ENCODE measurements at places on chromosomes 7 and 10.

DNA sequence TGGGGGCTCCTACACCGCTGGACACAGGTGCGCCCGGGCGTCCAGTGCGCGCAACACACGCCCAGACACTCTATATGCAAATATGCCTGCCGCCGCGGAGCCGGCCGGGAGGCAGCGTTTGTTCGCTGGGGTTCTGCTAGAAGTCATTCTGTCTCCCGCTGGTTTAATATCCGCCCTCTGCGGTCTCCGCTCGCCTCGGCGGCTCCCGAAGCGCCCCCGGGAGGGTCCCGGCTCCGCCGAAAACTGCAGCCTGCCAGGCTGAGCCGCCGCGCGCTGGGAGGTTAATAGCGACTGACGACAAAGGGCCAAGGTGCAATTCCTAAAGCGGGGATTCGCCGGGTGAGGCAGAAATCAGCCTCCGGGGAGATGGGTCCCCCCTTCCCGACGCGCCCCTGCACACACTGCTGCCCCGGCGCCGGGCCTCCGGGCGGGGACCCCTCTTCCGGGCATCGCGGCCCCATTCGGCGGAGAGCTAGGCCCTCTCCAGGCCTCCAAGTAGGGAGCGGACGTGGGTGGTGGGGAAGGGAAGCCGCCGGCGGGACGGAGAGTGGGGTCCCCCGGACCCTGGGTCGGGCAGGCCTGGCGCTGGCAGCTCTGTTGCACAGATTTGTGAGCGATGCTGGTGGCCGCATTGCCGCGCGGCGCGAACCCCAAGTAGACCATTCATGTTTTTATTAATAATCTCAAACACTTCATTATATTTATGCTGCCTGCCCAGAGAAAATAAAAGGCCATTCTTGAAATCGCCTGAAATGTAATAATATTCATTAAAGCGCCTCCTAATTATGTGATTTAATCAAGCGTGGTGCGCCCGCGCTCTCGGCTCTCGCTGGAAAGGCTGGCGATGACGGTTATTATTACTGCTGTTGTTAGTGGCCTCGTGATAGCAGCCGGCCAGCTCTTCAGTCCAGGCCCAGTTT lies 9.1 kb downstream of the EN2 start:
- no peak for DNase-seq

GRCh38 chr7:150374026-150374425 lies 5.1 kb upstream of the ZNF775 start:
- DNase-seq, result no peak

- no peak for DNase-seq
Measured at GRCh38 chr7:17313194-17313593, 14.7 kb downstream of the AHR start.

- DNase-seq, result no peak
Measured at GRCh38 chr7:71842381-71842780, 569.8 kb downstream of the CALN1 start.

GRCh38 chr7:107069457-107069856 lies 25.0 kb downstream of the PRKAR2B start:
- DNase-seq, result no peak

All from myocyte (in vitro differentiated cells).